NCI-H1105 (cell line): ENCODE measurements at places on chromosomes 16 and 17.

DNA sequence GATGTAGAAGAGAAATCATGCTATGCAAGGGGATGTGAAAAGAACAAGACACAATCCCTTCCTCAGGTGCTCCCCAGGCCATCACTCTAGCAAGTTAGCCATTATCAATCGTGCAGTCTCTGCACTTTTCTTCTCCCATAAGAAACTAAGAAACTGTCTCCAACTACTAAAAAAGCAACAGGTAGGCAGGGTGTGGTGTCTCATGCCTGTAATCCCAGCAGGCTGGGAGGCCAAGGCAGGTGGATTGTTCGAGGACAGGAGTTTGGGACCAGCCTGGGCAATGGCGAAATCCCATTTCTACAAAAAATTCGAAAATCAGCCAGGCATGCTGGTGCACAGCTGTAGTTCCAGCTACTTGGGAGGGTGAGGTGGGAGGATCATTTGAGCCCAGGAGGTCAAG lies 13.8 kb downstream of the PARN start:
- DNase-seq = no peak

DNA sequence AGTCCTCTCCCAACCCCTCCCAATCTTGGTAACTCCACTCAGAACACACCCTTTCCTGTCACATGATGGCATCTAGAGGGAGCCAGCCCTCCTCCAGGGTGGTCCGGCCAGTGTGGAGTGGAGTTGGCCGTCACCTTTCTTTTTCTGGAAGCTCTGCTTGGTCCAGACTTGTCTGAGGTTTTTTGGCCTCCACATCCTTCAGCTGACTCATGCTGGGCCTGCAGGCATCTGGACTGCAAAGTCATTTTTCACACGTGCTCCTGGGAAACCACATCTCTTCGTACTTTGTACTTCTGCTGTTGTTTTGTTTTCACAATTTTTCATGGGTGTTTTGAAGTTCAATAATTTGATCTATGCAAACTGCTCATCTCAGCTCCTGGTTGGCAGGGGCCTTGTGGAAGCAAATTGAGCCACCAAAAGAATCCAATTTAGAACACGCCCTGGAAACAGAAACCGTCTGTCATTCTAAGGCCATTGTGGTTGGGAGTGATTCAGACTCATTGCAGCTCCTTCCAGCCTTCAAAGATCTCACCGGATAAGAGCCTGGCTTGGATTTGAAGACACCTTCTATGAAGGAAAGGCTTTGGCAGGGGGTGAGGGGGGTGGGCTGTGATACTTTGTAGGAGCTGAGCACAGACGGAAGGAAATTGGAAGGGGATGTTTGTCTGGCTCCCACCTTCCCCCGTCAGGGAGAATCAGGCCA lies 42.4 kb upstream of the NF1 start:
- DNase-seq = no peak

DNA sequence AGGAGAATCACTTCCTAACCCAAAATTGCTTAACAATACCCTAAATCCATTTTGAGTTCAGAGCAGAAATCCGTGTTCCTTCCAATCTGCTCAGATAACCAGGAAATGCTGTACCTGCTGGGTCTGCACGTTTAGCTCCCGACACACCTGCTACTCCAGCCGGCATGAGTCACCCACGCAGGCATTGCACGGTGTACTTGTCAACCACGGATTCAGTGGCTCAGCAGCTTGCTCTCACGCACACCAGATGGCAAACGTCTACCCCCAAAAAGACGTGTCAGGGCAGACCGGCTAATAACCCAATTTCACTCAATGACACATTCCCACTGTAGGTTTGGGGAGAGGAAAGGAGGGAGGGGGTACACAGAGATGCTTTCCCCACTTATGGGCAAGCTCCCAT lies 468.1 kb downstream of the SOX9 start:
- DNase-seq = peak; percentile 68

DNA sequence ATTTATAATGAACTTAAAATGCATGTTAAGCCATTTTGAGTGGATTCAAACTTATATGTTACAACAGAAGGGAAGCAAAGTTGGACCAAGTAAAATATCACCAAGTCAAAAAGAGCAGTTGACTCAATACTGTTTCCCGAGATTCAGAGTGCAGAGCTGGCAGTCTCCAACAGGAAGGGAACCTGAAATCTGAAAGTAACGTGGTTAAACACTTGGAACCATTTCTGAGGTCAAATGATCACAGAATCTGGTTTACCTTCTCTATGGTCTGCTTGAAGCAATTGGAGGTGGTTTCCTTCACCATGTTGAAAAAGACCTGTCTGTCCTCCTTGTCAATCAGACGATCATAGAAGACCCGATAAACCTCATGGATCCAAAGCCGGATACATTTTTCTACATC lies 86.5 kb downstream of the LYRM1 start:
- no peak for DNase-seq

- no peak for DNase-seq
Measured at GRCh38 chr16:20310421-20311395, 16.6 kb downstream of the GP2 start.

DNA sequence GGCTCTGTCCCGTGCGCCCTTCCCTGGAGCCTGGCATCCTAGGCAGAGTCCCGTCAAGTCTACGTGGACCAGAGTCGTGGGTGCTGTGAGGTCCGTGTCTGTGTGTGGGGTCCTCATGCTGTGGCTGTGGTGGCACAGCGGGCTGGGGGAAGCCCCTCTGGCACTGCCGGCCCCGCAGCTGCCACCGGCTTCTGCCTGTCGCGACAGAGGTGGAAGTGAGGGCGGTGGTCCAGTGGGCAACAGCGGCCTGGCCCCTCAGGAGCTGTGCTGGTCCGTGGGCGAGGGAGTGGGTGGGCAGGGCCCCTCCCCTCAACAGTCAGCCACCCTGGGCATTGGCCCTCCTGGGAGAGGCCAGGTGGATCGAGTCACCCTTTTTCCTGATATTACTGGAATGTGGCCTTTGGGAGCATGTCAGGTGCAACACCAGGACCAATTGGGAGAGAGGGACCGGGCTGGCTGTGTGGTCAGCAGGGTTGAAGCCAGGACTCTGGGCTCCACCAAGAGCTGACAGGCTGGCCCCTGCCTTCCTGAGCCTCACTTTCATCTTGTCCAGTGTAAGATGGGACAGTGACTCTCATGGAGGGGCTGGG lies 11.9 kb downstream of the BAIAP2 start:
- DNase-seq = no peak

DNA sequence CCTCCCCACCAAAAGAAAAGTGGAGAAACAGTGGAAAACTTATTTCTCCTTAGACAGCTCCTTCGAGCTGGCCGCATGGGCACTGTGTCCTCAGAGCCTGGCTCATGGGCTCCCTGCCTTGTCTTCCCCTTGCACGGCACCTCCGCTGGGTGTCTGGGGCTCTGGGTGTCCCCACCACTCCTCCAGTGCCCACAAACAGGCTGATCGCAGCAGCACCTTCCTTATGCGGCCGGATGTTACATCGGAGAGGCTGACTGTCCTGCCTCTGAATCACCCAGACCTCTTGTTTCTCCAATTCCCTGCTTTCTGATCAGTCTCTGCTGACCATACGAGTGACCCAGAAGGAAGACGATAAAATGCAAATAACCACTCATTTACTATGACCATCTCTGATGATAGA lies 121.7 kb downstream of the SLC39A11 start:
- no peak for DNase-seq

- no peak for DNase-seq
Measured at GRCh38 chr16:76607317-76607716, 330.1 kb downstream of the CNTNAP4 start.

- no peak for DNase-seq
Measured at GRCh38 chr16:72811876-72812275, 236.1 kb downstream of the ZFHX3 start.

- DNase-seq = no peak
Measured at GRCh38 chr17:3282901-3283300, 15.3 kb downstream of the OR3A1 start.

- no peak for DNase-seq
Measured at GRCh38 chr16:67025210-67025550, 3.8 kb upstream of the CBFB start.

- peak; percentile 77 for DNase-seq
Measured at GRCh38 chr16:30377812-30378235, 3.2 kb downstream of the MYL11 start.

DNA sequence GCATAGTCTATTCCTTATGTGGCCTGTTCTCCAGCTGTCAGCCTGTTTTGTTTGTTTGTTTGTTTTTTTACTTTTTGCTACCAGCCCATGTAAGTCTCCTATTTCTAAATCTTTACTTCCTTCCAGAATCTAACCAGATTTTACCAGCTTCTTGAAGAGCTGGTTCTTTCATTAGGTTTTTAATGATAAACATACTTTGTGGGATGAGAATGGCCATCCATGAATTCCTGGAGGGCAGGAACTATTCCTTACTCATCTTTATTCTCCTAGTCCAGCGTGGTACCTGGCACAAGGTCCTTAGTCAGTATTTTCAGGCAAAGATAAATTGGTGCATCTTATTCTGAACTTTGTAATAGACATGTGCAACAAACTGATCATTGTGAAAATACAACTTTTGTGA lies 17.3 kb downstream of the RSPRY1 start:
- no peak for DNase-seq

DNA sequence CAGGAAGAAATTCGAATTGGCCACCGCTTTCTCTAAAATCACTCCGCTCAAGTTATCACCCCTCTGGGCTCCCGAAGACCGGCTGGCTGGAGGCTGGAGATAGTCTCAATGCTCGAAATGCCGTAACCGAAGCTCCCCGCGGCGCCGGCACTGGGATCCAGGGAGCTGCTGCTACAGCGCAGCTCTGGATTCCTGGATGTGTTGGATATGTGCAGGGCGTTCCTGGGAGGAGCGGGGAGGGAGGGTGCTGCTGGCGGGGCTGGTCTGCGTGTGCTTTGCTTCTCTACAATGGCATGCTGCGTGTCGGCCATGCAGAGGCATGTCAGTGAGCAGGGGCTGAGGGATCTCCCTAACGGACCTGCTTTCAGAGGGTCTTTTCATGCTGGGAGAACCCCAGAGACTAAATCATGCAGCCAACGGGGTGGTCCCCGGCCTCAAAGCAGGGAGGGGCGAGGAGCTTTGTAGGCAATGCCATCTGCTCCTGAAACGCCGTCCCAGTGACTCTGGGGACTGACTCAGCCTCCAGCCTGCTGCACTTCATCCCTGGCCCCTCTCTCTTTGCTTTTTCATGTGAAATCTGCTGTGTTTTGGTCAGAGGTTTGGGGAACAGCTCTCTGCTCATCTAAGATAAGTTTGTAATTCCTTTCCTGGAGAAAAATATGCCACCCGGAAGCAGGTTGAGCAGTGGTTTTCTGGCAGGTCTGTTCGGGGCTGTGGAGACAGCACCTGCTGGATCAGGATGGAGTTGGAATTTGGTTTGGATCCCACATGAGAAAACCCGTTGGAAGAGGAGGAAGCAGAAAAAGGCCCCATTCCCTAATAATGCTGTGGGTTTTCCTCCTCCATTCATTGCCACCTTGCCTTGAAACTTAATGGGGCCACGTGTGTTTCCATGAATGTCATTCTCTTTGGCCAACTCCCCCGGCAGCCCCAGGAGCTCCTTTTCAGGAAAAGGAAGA lies 311.4 kb downstream of the SEC14L1 start:
- no peak for DNase-seq

DNA sequence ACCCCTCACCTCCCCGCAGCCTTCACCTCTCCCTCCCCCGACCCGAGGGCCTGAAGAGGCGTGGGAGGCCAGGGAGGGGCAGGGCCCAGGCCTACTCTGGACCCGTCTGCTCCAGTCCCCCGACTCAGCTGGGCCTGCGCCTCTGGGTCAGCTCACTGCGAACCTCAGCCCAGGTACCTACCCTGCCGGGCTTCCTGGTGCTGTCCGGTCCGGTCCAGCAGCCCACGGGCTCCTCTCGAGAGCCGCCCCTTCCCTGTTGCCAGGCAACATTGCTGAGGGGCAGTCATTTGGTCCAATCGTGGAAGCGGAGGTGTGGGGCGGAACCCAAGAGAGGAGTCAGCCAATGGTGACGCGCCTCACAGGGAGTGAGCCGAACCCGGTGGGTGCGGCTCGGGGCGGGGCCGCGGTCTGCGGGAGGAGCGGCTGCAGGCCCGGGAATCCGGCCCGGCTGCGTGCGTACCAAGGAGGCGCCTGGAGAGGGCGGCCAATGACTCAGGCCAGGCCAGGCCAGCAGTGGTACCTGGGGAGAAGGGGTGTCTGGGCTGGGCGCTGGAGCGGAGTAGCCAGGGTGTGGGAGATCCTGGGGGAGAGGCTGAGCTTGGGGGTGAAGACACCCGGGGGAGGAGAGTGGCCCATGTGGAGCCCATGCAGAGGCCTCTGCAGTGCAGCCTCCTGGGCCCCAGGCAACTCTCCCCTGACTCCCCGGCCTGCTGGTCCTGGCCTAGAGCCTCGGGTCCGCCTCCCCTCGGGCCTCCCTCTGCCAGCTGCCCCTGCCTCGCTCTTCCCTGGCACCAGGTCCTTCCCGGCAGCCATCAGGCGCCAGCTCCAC lies at the start of gene MEAK7:
Gene MEAK7 (minus strand): TSS at position 240 of the 829 bp plus-strand sequence. CDS start 6,573 bp downstream, outside the sequence.
- no peak for DNase-seq

- no peak for DNase-seq
Measured at GRCh38 chr17:50631195-50631907, 3.3 kb upstream of the ABCC3 start.

DNA sequence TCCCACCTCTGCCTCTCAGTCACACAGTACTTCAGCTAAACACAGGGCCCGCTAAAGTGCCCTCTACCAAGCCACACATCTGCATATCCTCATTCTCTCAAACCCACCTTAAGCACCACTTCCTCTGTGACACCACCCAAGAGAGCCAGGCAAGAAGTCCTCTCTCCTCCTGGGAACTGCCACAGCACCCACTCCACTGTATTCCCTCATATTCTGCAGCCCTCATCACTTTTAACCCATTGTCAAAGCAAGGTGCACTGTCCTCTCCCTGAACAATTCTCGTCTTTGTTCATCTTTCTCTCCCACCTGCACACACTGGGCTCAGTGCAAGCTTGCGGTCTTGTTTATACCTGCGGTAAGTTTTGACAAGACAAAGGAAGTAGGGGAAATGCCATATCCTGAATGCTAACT lies 13.6 kb downstream of the CHD9 start:
- DNase-seq = no peak

GRCh38 chr16:52547004-52547833 lies at the start of gene TOX3:
TOX3 (minus strand) TSS chr16:52547143; CDS start chr16:52546723, 420 bp downstream.
- DNase-seq = peak; percentile 71

DNA sequence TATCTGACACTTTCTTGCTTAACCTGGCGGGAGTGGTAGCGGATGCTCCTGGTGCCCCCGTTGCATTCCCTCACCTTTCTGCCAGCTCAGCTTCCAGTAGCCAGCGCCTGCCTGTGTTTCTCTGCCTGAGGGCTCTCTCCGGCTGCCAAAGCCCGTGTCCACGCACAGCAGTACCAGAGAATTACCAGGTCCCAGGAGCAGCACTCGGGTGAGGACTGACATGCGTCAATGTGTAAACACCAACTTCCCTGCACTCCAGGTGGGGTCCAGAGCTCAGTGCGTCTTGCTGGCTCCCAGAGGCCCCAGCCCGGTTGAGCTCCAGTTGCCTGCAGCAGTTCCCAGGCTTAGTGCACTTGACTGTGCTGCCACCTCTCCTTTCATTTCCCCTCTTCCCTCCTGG lies 54.8 kb downstream of the CDH13 start:
- no peak for DNase-seq

- no peak for DNase-seq
Measured at GRCh38 chr16:9610727-9611126, 519.3 kb downstream of the HAPSTR1 start.
